ENCODE measurements at places on chromosomes 5 and 9.

GRCh38 chr5:107383414-107383813, 287.3 kb downstream of the EFNA5 start:
- DNase-seq = no peak

- DNase-seq = no peak
Observed at GRCh38 chr5:14708551-14708950, 44.0 kb downstream of the OTULIN start.

- DNase-seq = no peak
Observed at GRCh38 chr5:40784027-40784653, 14.0 kb downstream of the PRKAA1 start.

DNA sequence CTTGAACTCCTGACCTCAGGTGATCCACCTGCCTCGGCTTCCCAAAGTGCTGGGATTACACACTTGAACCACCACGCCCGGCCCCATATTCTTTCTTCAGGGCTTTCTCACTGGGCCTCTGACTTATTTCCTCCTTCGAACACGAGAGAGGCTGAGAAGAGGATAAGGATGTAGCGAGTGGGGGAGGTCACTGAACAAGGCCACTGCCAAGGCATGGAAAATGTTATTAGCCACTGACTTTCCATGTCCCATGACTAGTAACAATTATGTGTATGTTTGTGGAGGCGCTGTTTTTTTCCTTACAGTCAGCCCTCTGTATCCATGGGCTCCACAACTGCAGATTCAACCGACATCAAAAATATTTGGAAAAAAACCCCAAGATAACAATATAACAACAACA, 12.3 kb upstream of the FCHSD1 start:
- DNase-seq = no peak

DNA sequence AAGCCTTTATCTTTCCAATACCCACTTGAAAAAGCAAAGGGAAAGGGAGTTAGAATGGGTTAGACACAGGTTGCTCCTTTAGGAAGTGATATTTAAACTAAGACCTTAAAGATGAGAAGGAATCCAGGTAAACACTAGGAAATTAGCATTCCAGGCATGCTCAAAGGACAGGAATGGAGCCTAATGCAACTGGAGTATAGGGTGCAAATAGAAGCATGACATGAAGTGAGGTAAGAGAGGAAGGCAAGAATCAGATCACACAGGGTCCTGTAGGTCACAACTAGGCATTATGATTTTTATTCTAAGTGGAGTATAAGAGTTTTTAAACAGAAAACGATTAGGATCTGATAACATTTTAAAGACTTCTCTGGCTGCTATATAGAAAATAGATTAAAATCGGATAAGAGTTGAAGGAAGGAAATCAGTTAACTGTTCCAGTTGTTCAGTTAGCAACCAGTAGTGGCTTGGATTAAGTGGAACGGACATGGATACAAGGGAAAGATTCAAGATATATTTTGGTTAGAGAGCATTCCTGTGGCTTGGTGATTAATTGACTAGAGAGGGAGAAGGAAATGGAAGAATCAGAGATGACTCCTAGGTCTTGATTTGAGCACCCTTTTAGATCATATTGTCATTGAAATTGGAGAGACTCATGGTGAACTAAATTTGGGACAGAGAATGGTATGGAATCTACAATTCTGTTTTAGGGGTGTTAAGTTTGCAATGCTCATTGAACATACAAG, 95.9 kb downstream of the FBXO4 start:
- no peak for DNase-seq

GRCh38 chr5:60243713-60244112, 350.2 kb upstream of the PDE4D start:
- DNase-seq = no peak

GRCh38 chr9:6413365-6414246, 607 bp downstream of the UHRF2 start:
- no peak for DNase-seq

DNA sequence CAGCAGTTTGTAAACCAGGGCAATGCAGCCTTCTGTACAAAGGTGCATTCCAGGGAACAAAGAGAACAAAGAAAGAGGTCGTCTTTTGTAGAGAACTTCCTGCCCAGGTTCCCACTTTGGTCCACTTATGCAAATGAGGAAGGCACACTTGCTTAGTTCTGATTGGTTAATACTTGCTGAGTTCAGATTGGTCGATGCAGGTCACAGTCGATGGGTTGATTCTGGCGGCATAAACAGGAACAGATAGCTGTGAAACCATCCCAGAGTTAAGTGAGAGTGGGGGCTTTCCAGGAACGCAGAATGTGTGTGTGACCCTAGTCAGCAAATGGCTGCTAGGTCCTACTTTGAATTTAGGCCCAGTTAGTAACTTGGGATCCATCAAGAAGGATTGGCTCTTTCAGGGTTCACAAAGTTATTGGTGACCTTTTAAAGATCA, 1.8 kb upstream of the ADAMTS13 start:
- DNase-seq = no peak

- DNase-seq = no peak
Observed at GRCh38 chr5:107269256-107269655, 401.5 kb downstream of the EFNA5 start.

DNA sequence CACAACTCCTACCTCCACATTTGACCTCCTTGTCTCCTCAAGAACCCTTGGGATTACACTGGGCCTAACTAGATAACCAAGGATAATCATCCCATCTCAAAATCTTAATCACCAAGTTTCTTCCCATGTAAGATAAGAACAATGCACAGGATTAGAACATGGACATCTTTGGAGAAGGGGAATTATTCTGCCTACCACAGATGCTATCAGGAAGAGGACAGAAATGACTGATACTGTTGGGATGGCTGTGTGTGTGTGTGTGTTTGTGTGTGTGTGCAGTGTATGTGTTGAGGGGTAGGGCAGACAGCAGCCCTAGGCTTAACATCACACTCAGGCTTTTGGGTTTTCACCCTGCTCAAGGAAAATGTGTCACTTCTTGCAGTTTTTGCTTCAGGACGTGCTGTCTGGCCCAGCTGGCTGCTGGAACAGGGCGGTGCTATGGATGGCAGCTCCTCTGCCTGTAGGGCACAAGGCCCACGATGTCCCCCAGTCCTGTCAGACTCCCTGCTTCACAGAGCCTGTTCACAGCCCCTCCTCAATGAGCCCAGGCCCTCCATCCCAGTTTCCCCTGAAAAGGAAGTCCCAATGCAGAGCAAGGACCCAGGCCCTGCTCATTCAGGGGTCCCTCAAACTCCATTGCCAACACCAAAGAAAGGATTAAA, 7.7 kb downstream of the CA9 start:
- DNase-seq = no peak

DNA sequence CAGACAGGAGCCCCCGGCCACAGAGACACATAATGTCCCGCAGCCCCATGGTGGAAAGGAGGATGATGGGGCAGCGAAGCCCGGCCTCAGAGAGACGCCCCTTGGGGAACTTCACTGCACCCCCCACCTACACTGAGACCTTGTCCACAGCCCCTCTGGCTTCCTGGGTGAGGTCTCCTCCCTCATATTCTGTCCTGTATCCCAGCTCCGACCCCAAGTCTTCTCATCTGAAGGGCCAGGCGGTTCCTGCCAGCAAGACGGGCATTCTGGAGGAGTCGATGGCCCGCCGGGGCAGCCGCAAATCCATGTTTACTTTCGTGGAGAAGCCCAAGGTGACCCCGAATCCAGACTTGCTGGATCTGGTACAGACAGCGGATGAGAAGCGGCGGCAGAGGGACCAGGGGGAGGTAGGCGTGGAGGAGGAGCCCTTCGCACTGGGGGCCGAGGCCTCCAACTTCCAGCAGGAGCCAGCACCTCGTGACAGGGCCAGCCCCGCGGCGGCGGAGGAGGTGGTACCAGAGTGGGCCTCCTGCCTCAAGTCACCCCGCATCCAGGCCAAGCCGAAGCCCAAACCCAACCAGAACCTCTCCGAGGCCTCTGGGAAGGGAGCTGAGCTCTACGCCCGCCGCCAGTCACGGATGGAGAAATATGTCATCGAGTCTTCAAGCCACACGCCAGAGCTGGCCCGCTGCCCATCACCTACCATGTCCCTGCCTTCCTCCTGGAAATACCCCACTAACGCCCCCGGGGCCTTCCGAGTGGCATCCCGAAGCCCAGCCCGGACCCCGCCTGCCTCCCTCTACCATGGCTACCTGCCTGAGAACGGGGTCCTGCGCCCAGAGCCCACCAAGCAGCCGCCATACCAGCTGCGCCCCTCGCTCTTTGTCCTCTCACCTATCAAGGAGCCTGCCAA, 8.9 kb downstream of the SYNPO start:
- no peak for DNase-seq

DNA sequence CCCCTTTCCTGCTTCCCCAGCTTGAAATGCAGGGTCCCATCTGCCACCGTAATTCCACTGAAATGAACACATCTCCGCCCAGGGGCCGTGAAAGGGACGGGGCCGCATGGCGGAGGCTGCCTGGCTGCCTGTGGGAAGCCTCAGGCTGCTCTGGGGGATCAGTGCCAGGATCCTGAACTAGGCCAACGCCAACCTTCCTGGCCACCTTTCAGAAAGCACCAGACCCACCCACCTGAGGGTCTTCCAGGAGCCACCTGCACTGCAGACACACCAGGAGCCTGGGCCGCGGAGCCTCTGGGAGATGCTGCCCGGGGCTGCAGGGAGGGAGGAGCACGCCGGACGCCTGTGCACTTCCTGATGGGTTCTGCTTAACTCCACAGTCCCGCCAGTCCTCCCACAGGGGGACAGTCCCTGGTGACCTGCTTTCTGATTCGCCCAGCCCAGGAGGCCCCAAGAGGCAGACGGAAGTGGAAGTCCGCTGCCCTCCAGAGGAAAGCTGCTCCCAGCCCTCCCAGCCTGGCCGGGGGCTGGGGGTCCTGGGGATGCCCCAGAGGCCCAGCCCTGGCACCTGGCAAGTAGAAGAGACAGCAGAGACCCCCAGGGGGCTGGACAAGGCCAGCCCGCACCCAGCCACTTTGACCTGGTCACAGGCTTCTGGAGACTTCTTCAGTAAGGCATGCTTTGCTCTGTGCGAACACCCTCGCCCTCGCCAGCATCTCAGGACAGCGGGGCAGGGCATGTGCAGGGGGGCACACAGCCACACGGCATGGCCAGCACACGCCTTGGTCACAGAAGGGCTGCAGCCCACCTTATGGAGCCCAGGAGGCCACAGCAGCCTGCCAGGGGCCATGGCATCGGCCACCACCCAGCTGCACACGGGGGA, at the start of gene CARD9:
CARD9 (minus strand) TSS at position 370 of the 883 bp plus-strand sequence. CDS start 1,591 bp downstream, outside the sequence.
- DNase-seq = peak; percentile 67

- peak; percentile 46 for DNase-seq
Observed at GRCh38 chr9:75238311-75238976, 150.1 kb downstream of the OSTF1 start.

DNA sequence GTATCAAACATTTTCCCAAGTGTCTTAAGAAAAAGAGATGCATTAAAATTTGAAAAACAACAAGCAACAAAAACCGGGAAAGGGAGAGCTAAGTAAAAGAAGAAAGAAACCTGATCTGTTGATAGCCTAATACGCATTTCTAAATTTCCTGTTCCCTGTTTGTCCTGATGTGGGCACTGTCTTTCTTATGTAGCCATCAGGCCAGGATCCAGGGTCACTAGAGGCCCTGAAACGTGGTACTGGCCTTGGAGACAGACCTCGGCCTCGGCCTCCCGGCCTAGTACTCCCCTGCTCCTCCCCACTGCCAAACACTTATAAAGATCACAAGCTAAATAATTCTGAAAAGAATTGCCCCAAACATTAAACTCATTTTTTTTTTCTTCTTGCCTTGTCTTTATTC, 547.2 kb downstream of the IRX1 start:
- DNase-seq = no peak

- DNase-seq = no peak
Observed at GRCh38 chr9:36426348-36426747, 26.3 kb upstream of the RNF38 start.

DNA sequence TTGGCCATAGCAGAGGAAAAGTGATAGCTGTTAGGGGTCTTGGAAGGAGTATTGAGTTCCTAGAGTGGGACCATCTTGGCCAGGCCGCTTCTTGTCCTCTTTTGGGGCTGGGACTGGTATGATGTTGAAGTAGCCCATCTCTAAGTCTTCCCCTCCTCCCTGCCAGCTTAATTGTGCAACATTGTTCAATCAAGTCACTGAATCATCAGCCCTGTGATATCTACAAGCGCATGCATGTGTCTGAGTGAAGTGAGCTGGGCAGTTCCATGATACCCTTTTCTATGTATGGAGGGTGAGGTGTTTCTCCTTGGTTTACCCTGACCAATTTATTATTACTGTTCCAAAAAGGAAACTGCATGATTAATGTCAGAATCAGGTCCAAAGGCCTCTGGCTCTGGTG, 112.2 kb downstream of the C9orf152 start:
- DNase-seq = no peak

DNA sequence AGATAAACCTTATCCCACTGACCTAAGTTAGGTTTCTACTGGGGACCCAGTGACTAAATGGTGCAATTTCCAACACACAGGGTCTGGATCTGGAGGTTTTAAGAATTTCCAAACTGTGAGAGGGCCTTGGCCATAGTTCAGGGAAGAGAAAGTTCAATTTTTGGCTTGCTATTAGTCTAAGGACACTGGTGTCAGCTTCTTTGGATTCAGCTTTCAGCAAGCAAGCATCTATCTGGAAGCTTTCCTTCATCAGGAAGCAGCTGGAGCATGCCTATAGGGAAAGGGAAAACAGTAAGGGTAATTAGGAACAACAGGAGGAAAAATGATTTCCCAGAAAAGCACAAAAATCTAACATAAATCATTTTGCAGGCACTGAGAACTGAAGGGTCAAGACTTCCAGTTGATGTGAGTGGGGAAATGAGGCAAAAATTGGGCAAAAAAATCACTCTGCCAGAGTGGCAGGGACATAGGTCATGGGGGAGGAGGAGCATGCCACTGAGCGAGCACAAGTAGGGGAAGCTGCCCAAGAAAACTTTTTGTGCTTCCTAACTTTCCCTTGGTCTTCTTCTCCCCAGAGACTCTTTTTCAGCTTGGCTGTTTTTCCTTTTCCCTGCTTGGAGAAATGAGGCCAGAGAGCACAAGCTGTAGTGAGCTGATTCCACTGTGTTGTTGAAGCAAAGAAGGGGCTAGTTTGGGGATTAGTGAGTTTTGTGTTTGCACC, 299.6 kb downstream of the FGF10 start:
- DNase-seq = no peak

GRCh38 chr5:54360089-54360488, 49.7 kb upstream of the ARL15 start:
- no peak for DNase-seq

- DNase-seq = no peak
Observed at GRCh38 chr9:127188396-127188795, 66.0 kb upstream of the ANGPTL2 start.

GRCh38 chr9:133842721-133843227, 104.6 kb upstream of the SARDH start:
- peak; percentile 97 for DNase-seq

- DNase-seq = peak; percentile 9
Observed at GRCh38 chr5:23257656-23258055, 249.8 kb upstream of the PRDM9 start.

- DNase-seq = peak; percentile 63
Observed at GRCh38 chr9:78292026-78292425, 4.9 kb upstream of the PSAT1 start.

Data from NCI-H2171 treated with DMSO at 0.1 percent for 48 hours (cell line).